ENCODE measurements at places on chromosomes 13 and 19. TPM values are rescaled to one million over a fixed set of nuclear protein-coding genes. Genes with fewer than 3 reads are reported as not detected.

Gene CRLF1
- total RNA-seq = not detected

Gene B3GNT8
- 1.2 TPM for total RNA-seq

GRCh38 chr19:38247734-38248268 is 8.4 kb downstream of the PPP1R14A start:
- peaks cover 10% of the 10 kb centered on the region for H3K4me1 ChIP-seq
- no peak for DNase-seq
- H3K27ac ChIP-seq = no peak overlapping the region
- H3K4me3 ChIP-seq = no peak overlapping the region
- no peaks in the 10 kb centered on the region for H3K27me3 ChIP-seq

DNA sequence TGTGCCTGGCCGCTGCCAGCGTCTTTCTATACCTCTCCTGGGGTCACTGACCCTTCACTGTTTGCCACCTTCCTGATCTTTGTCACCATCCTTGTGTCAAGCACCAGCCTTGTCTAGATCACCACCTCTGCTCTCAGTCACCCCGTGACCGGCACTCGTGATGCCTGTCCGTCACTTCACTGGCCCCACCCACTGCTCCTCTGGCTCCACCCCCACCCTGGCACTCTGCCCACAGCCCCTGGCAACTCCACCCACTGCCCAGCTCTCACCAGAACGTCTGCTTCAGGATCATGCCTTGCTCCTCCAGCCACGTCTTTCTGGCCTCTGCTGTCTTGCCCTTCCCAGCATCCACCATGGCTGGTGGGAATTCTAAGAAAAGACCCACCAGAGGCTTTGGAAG is 24.8 kb upstream of the PLA2G4C start:
- no peaks in the 10 kb centered on the region for H3K36me3 ChIP-seq
- DNase-seq = no peak
- H3K4me3 ChIP-seq = no peak overlapping the region
- H3K27me3 ChIP-seq = no peaks in the 10 kb centered on the region

DNA sequence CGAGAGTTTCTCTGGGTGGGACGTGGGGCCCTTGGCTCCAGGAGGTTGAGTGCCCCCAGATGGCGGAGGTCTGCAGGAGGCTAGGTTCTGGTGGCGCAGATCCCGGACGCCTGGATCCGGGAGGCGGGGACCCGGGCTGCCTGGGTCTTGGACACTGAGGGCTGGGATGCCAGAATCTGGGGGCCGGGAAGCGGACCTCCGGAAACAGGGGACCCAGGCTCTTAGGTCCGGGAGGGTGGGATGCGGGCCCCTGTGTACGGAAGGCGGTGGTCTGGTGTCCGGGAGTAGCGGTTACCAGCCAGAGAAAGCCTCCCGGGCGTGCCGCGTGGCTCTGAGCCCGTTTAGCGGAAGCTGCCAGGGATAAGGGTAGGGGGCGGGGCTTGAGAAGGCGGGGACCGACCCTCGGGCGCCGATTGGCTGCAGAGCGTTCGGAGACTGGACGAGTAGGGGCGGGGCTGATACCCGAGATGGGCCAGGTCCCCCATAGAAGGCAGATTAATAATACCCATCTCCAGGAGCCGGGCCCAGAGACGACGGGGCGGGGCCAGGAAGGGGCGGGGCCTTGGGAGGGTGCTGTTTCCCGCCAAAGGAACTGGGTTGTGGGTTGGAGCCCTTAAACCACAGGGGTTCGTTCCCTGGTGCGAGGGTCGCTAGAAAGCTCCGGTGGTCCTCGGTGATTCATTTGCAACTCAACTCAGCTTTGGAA is at the start of gene SLC1A5:
SLC1A5 (minus strand) TSS at position 333 of the 706 bp plus-strand sequence. CDS start 629 bp downstream, outside the sequence.
- peak within 1 kb of the TSS; percentile 83 for H3K27ac ChIP-seq
- peak within 1 kb of the TSS; percentile 53 for H3K4me3 ChIP-seq
- peak; percentile 90 for DNase-seq
- H3K4me1 ChIP-seq = no peaks in the 10 kb centered on the region
- H3K36me3 ChIP-seq = no peaks in the 10 kb centered on the region

All from right lobe of liver (tissue), 6 donors.